Stimulated activated CD4-positive, alpha-beta T cell treated with anti-CD3 and anti-CD28 coated beads, Interleukin-1b, Interleukin-23, amount 100 ng/mL, for 4 hours (primary cell): ENCODE measurements at places on chromosomes 7 and 10.

DNA sequence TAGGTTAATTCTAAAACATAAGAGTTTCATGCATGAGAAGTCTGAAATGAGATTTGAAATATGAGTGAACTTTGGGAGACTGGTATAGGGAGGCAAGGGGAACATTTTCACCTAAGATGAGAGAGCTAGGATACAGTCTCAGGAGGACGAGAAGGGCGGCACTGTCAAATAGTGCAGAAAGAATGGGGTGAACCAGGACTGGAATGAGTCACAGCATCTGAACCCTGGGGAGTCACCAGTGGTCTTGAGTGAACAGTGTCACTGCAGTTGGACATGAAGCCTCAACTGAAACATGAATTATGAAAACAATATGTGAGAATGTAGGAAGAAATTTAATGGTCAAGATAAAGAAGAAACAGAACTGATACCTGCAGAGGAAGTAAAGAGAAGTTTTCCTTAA is 33.8 kb downstream of the GNG11 start:
- no peak for DNase-seq

DNA sequence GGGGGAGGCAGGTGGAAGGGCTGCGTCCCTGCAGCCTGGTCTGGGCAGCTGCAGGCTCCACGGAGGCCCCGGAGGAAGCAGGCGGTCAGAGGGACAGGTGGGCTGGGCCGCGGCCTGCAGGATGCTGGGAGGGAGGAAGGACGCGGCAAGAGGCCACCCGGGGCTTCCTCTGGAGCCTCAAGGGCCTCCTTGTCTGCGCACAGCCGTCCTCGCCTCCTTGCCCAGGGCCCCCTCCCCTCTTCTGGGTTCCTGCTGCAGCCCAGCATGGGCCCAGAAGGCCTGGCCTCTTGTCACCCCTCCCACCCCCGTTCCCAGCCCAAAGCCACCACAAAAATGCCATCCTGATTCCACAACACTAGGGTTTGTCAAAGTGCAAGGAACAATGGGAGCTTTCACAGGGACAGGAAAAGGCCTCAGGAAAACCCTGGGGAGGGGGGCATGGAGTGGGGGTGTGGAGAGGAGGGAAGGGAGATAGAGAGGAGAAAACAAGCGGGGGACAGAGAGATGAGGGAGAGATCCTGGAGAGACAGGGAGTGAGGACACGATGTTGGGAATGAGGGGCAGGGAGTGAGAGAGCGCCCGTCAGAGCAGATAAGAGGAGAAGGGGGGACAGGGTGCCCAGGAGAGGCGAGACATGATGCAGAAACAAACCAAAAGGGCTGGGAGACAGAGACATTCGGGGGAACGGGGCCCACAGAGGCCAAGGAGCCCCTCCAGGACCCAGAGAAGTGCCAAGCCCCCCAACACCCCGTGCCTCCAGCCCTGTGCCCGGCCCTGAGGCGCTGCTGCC is 41.8 kb downstream of the ZCCHC24 start:
- DNase-seq = no peak

DNA sequence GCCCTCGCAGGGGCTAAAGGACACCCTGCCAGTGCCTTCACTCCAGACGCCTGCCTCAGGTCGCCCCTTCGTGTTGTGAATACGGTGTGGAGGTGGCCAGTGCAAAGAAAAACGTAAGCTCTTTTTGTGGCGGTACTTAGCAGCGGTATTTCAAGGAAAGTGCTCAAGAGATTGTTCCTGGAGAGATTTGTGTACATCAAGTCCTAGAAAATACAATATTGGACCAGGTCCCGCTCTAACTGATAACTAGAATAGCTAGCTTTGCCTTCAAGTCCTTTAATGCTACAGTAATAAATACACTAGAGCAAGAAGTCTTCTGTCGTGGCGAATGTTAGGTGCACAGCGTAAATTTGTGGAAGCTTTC is 689 bp downstream of the PLCE1 start:
- DNase-seq = no peak

- peak; percentile 5 for DNase-seq
Measured at GRCh38 chr10:94403380-94404213, 1.3 kb downstream of the TBC1D12 start.

GRCh38 chr10:117551330-117552155 is 9.0 kb downstream of the EMX2 start:
- DNase-seq = no peak

DNA sequence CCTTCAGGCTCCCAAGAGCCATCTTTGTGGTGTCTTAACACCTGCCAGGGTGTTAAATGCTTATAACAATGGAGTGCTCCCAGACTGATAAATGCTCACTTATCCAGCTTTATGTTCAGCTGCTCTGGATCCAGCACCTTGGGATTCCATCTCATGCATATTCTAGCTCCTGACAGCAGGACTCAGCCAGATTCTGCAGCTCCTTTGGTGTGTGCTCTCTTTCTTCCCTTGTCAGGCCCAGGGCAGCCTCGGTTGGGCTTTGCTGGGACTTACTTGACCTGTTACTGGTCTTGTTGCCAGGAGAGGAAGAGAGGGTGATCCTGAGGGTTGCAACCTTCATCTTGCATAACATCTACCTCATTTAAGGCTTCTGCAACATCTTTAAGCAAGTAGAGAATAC is 59.4 kb upstream of the CCNY start:
- DNase-seq = no peak

- no peak for DNase-seq
Measured at GRCh38 chr10:113316506-113316905, 236.3 kb upstream of the HABP2 start.

- no peak for DNase-seq
Measured at GRCh38 chr7:21671859-21672258, 129.0 kb downstream of the DNAH11 start.

- DNase-seq = no peak
Measured at GRCh38 chr10:132417257-132417910, 20.4 kb downstream of the PWWP2B start.

DNA sequence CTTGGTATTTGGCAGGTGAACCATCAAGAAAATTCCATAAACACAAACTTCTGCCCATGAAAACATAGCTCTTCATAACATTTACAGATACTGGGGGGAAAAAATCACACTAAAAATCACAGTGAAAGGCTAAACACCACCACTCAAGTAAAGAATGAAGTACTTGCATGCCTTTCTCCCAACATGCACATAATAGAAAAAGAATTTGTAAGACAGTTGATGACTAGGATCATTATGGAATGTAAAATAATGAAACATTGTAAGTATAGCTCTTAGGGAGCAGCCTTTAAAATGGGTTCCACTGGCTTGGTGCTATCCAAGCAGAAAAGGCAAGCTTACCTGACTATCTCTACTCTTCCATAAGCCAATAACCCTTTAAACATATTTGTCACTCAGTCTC is 299.9 kb upstream of the LRRN3 start:
- no peak for DNase-seq

- no peak for DNase-seq
Measured at GRCh38 chr10:118369641-118370205, 27.6 kb upstream of the FAM204A start.
